COLO829 (cell line): ENCODE measurements at places on chromosomes 11 and 22.

DNA sequence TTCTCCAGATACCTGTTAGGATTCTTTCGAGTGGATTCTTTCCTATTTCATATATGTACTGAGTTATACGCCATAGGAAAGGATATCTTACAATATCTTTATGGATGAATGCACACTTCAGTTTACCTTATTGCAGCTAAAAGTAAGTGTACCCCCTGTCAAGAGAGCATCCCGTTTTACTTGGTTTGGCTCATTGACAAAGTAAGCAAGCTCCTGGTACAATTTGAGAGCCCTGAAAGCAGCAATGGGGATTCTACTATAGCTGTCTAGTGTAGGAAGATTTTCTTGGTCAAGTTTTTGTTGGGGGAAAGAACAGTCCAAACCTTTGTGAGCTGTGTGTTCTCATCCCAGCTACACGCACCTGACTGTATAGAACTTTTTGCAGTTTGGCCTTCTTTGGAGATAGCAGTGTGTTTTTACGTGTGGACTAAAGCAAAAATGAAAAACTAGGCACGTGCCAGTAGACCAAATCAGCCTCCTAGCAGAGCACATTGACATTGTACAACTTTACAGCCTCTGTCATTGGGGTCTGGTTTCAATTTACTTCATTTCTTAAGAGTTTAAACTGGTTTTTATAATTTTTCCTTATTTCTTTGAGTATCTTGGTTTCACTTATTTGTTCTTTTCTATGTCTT lies 44.0 kb downstream of the PPP6R3 start:
- DNase-seq = no peak

GRCh38 chr11:39690856-39691255 lies 1768.6 kb downstream of the LRRC4C start:
- no peak for DNase-seq

DNA sequence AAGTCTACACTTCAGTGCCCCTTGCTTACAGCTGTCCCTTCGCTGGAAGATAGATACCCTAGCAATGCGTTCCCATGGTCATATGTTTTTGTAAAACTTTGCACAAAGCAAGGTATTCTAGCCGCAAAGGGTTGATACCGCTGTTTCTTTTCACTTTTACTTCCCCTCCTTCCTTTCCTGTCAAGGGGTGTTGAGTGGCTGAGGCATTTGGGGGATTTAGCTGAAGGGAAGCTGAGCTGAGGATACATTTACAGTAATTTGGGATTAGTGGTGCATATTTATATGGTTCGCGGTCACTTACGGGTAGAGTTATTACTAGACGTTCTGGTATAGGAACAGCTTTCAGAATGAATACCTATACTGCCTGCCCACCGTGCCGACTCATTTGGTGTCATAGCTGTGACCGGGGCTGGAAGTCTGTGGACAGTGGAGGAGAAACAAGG lies 86.9 kb upstream of the WNT11 start:
- DNase-seq = no peak

DNA sequence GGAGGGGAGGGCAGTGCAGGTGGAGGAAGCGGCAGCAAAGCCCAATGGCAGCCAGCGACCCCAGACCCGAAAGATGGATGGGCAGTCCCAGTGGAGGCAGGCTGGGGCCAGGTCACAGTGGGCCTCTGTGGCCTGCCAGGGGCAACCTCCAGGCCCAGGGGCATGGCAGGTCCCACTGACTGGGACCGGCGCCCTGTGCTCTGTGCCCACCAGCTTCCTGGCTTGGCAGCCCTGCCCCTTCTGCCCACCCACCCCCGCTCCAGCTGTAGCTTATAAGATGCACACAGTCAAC lies 4.3 kb upstream of the KCNK7 start:
- no peak for DNase-seq
